Germinal center (tissue), 1 donor: ENCODE measurements at places on chromosomes 3 and 15.
A peak's percentile ranks its signal among the peaks of the same experiment; 100 is the strongest.

DNA sequence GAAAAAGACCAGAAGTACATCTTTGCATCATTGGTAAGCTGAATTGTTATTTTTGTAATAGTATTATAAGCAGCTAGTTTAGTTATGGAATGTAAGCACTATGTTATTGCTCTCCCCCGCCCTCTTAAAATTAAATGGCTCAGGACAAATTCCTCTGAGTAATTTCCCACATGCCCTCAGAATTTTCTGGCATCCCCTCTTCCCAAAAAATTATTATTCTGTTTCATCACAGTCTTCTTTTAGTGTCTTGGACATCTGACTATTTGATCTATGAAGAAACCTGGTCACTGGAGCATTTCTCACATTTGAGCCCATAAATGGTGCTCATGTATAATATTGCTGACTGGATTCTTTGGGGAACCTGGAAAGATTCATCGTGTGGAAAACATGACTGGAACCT, 68.3 kb downstream of the KLHL25 start:
- DNase-seq = no peak

DNA sequence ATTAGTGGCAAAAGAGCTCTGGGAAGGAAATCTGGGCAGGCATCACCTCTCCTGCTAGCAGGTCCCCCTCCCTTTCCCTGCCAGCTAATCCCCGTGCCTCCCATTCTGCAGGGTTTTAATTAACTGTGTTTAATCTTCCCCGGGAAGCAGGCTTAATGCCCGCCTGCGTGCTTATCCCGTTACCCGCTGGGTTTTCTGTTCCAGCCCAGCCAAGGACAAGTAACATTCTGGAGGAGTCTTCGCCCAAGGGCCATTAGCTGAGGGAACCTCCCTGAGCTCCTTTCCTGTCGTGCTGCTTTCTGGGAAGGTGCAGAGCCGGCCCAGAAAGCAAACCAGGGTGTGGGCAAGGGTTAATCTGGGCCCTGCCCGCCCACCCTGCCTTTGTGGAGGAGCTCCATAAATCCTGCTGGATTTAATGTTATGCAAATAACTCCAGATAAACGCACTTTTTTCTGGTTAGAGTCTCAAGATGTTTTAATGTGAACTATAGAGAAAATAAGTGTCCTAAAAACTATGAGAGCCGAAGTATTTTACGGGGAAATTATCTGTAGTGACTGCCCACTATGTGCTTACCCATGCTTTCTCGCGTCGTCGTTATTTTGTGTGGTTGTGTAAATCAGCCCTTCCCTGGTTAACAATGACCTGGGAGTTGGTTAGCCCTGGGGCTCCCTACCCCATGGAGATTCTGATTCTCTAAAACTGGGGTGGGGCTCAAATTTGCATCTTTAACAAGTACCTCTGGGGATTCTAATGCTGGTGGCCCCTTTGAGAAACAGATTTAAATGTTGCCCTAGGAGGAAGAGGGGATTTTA, 25.9 kb downstream of the TRIM71 start:
- no peak for DNase-seq

GRCh38 chr15:34993877-34994276, 5.8 kb upstream of the ZNF770 start:
- DNase-seq = no peak

GRCh38 chr3:4756855-4757574, 222.2 kb upstream of the BHLHE40 start:
- no peak for DNase-seq

DNA sequence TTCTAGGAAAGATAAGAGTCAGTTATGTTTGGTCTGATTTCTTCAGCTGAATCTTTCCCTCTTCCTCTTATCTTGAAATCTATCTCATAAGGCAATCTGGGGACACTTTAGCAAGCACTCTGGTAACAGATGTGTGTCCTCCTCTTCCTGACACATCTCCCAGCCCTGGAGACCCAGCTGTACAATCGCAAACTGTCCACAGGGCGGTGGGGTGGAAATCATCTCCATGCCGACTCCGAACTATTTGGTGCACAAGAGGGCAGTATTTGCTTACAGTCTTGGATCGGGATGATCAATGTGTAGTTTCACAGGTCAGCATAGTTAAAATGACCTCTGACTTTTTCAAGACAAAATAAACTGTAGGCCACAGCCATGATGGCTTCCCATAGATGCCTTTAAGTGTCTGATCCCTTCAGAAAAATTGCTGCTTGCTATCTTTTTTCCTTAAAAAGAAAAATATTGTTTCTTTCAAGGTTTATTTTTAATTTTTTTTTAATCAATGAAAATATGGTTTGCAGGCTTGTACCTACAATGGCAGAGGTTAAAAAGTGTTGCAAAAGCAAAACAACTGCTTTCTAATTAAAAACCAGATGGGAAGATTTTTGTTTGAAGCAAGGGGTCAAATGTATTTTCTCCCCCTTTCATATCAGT, 17.7 kb downstream of the EEFSEC start:
- DNase-seq = no peak

GRCh38 chr15:78055919-78056713, 21.4 kb downstream of the TBC1D2B start:
- peak; percentile 30 for DNase-seq

DNA sequence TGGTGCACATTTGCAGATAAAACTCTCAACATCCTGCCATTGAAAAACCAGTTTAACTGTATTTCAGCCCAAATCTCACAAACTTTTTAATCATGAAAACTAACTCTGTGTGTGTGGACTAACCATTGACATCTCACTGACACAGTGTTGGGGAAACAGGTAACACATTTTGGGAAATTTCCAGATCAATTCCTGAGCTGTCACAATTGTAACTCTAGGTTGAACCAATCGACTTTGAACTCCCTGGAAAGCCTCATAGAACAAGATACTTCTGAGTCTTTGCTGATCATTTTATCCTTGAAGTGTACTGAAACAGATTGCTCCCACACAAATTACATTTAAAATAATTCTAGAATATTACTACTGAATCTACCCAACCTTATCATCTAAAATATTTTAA, 667.9 kb upstream of the NR2F2 start:
- DNase-seq = no peak

DNA sequence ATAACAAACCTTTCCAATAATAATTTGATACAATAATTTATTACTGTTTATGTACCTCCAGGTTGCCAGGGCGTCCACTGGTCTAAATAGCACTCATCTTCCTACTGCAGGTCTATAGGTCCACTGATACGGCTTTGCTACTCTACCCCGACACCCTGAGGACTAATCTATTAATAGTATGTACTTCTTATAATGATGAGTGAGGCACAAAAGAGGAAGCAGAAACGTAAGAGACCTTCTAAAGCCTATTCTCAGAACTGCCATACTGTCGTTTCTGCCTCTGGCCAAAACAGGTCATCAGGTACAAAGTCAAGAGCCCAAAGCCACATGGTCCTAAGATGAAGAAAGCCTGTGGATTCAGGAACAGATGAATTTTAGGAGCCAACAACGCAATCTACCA, 163.2 kb upstream of the GRM7 start:
- no peak for DNase-seq

DNA sequence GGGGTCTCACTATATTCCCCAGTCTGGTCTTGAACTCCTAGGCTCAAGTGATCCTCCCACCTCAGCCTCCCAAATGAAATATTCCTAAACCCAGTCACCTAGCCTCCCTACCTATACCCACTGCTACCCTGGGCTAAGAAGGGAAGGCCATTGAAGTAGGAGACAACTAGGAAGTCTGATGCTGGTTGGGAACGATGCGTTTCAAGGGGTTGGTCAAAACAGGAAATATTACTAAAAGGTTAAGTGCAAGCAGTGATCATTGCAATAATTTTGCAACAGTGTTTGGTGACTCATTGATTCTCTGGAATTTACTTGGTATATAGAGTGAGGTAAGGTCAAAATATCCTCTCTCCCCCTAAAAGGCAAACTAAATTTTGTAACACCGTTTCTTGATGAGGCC, 4.6 kb upstream of the UQCRC1 start:
- DNase-seq = no peak
